Lung microvascular endothelial cell (primary cell): ENCODE measurements at places on chromosomes 12 and 14. TPM values are rescaled to one million over a fixed set of nuclear protein-coding genes. Genes with fewer than 3 reads are reported as not detected.

TPPP2 gene
- total RNA-seq = not detected in 2 replicates

GPR137C gene
- 0.44 and 0.79 TPM in 2 replicates for total RNA-seq

TAS2R14 gene
- total RNA-seq = 0.87 and 1.4 TPM in 2 replicates

NTF3 gene
- under 0.01 and 0.20 TPM in 2 replicates for total RNA-seq

ITGB7 gene
- total RNA-seq = not detected in 2 replicates

C12orf50 gene
- not detected in 2 replicates for total RNA-seq

PLCZ1 gene
- not detected in 2 replicates for total RNA-seq

TSPAN19 gene
- total RNA-seq = under 0.01 and 0.20 TPM in 2 replicates

RTN1 gene
- total RNA-seq = under 0.01 TPM in 2 replicates

DIO3 gene
- not detected in 2 replicates for total RNA-seq

PLEKHD1 gene
- total RNA-seq = under 0.01 TPM in 1 of 2 replicates, not detected in the other

ABCC9 gene
- under 0.01 TPM in 2 replicates for total RNA-seq

DTX1 gene
- 0.65 and 4.6 TPM in 2 replicates for total RNA-seq

TC2N gene
- total RNA-seq = 1.7 and 46.2 TPM in 2 replicates

LIN7A gene
- 0.20 and 0.22 TPM in 2 replicates for total RNA-seq

NAB2 gene
- total RNA-seq = 4.4 and 9.3 TPM in 2 replicates

LHX5 gene
- total RNA-seq = not detected in 2 replicates

GUCY2C gene
- not detected in 2 replicates for total RNA-seq

WSB2 gene
- 82.4 and 174 TPM in 2 replicates for total RNA-seq

DAZAP2 gene
- 68.5 and 73.7 TPM in 2 replicates for total RNA-seq

CCDC177 gene
- not detected in 2 replicates for total RNA-seq

CMKLR1 gene
- under 0.01 TPM in 1 of 2 replicates, not detected in the other for total RNA-seq

TGM1 gene
- total RNA-seq = under 0.01 and 0.20 TPM in 2 replicates

CLMN gene
- total RNA-seq = 0.20 and 0.65 TPM in 2 replicates

PSMB5 gene
- 183 and 219 TPM in 2 replicates for total RNA-seq

MYH7 gene
- total RNA-seq = not detected in 2 replicates

MGST1 gene
- total RNA-seq = 10.5 and 12.9 TPM in 2 replicates

CBX5 gene
- total RNA-seq = 25.1 and 26.6 TPM in 2 replicates

OTUB2 gene
- total RNA-seq = 0.40 and 0.44 TPM in 2 replicates

MANSC4 gene
- total RNA-seq = not detected in 2 replicates

PRR4 gene
- 0.22 and 0.40 TPM in 2 replicates for total RNA-seq

PMCH gene
- total RNA-seq = not detected in 2 replicates

RFX4 gene
- total RNA-seq = not detected in 2 replicates

CHURC1 gene
- total RNA-seq = 31.2 and 37.1 TPM in 2 replicates

P3H3 gene
- total RNA-seq = 12.9 and 25.7 TPM in 2 replicates

HOXC4 gene
- not detected in 2 replicates for total RNA-seq

TOMM20L gene
- total RNA-seq = not detected in 2 replicates

PTGER2 gene
- total RNA-seq = under 0.01 TPM in 1 of 2 replicates, not detected in the other

DNAJC22 gene
- total RNA-seq = 0.40 and 0.87 TPM in 2 replicates

RPGRIP1 gene
- 0.20 and 0.22 TPM in 2 replicates for total RNA-seq

GLI1 gene
- total RNA-seq = not detected in 2 replicates

ADIPOR2 gene
- total RNA-seq = 29.0 and 31.0 TPM in 2 replicates

FGFR1OP2 gene
- total RNA-seq = 40.8 and 102 TPM in 2 replicates

KRT77 gene
- total RNA-seq = not detected in 2 replicates

SLC2A14 gene
- not detected in 2 replicates for total RNA-seq
